Stimulated activated CD4-positive, alpha-beta T cell treated with anti-CD3 and anti-CD28 coated beads, Interleukin-2, amount 100 ng/mL, for 48 hours (primary cell): ENCODE measurements at places on chromosomes 13 and 19.

GRCh38 chr13:48316826-48317510 lies 13.4 kb downstream of the RB1 start:
- no peak for DNase-seq

- DNase-seq = no peak
These were observed 45.5 kb upstream of the FREM2 start for GRCh38 chr13:38641164-38641948.

DNA sequence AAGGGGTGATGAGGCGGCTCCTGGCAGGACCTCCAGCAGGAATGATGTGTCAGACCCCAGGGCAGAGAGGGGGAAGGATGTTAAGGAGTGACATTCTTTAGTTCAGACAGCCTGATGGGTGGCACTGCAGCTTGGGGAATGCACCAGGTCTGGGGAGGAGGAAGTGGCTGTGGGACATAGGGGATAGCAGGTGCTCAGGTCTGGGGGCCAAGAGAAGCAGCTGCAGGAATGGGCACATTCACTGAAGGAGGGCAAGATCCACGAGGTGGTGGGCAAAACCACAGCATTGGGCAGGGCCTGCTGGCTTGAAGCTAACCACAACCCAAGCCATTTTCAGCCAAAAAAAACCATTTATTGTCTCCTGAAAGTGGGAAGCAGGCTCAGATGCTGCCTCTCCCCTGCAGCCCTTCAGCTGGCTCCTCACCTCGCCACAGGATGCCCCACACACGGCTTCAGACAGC lies 26.5 kb downstream of the COMP start:
- no peak for DNase-seq

GRCh38 chr19:11581740-11582139 lies 4.3 kb upstream of the ACP5 start:
- peak; percentile 31 for DNase-seq

GRCh38 chr19:35351411-35352176 lies 3.9 kb downstream of the FFAR1 start:
- DNase-seq = no peak

GRCh38 chr19:18904334-18905057 lies 8.5 kb upstream of the CERS1 start:
- no peak for DNase-seq

DNA sequence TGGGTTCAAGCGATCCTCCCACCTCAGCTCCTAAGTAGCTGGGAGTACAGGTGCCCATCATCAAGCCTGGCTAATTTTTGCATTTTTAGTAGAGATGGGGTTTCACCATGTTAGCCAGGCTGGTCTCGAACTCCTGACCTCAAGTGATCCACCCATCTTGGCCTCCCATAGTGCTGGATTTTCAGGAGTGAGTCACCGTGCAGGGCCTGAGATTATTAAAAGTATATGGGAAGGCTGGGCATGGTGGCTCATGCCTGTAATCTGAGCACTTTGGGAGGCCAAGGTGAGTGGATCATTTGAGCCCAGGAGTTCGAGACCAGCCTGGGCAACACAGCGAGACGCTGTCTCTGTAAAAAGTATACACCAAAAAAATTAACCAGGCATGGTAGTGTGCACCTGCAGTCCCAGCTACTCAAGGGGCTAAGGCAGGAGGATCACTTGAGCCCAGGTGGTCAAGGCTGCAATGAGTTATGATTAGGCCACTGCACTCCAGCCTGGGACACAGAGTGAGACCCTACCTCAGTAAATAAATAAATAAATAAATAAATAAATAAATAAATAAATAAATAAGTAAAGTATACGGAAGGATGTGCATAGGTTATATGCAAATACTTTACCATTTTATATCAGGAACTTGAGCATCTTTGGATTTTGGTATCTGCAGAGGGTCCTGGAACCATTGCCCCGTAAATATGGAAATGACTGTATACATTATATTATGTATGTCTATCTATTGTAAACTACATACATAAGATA lies 854 bp downstream of the IL12RB1 start:
- DNase-seq = no peak

GRCh38 chr19:2274931-2275535 lies 6.9 kb downstream of the PEAK3 start:
- no peak for DNase-seq

- DNase-seq = no peak
These were observed 536.5 kb downstream of the PCDH9 start for GRCh38 chr13:66693656-66694055.

DNA sequence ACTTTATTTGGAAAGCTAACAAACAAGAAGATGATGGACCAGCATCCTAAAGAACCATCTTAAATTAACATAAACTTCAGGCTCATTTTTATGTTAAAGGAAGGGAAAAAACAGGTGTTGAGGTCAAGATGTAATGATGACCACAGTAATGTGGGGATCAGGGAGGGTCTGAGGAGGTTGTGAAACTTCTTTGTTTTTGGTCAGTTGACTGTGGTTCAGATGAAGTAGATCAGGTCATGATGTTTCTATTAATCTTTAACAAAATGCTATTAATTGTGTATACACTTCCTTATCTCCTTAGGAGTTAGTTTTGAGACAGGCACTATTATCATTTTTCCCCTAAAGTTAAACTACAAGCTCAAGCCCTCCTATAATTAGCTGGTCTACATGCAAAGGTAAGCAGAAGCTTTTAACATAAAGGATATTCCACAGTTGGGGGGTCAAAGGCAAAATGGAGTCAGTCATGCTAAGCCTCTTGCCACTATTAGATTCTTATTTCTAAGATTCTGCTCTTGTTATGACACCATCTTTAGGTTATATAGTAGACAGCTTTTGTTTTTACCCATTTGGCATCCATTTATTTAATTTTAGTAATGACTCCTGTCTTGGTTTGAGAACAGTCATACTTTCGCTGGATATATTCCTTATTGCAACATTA lies 800.1 kb upstream of the PCDH9 start:
- DNase-seq = no peak

GRCh38 chr13:58093394-58093793 lies 461.9 kb downstream of the PCDH17 start:
- DNase-seq = no peak

- DNase-seq = no peak
These were observed 236.4 kb upstream of the SPRY2 start for GRCh38 chr13:80577285-80577684.

DNA sequence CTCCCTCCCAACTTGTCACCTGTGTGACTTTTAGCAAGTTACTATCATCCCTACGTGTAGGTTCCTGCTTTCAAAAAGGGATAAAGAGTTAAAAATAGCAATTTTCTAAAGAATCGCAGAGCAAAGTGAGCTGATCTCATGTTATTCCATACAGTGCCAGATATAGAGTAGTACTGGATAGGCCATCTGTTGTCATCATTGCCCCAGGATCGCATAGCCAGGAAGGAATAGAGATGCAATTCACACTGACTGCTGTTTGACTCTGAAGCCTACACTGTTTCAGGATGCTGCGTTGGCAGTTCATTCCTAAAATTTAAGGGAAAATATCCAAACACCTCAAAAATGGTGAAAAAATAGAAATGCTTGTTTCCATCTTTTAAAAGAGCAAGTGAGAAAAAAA lies 138.9 kb downstream of the SHISA2 start:
- no peak for DNase-seq

DNA sequence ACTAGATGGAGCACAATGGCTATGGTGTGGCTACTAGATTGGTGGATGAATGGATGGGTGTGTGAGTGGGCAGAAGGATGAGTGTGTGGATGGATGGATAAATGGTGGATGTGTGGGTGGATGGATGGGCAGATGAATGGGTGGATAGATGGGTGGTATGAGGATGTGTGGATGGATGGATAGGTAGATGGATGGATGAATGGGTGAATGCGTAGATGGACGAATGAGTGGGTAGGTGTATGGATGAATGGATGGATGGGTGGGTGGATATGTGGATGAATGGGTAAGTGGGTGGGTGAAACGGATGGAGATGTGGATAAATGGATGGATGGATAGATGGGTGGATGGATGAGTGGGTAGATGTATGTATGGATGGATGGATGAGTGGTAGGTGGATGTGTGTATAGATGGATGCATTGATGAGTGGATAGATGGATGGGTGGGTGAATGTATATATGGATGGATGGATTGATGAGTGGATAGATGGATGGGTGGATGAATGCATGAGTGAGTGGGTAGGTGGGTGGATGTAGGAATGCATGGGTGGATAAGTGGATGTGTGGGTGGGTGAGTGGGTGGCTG lies 114.2 kb downstream of the TEX29 start:
- DNase-seq = no peak

DNA sequence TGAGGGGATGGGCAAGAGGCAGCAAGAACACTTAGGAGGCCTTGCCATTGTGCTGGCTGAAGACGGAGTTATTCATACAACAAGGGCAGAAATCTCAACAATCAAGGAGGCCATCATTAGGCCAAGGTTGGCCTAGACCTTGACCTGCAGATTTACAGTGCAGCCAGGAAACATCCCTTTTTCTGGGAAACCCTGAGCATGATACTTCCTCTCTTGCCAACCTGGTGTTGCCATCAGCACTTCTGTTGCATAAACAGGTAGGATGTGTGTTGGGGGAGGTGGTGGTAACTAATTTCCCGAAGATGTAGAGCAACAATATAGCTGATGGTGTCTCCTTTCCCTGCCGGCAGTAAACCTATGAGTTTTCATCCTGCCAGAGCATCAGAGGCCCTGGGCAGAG lies 8.0 kb downstream of the TMEM272 start:
- no peak for DNase-seq

DNA sequence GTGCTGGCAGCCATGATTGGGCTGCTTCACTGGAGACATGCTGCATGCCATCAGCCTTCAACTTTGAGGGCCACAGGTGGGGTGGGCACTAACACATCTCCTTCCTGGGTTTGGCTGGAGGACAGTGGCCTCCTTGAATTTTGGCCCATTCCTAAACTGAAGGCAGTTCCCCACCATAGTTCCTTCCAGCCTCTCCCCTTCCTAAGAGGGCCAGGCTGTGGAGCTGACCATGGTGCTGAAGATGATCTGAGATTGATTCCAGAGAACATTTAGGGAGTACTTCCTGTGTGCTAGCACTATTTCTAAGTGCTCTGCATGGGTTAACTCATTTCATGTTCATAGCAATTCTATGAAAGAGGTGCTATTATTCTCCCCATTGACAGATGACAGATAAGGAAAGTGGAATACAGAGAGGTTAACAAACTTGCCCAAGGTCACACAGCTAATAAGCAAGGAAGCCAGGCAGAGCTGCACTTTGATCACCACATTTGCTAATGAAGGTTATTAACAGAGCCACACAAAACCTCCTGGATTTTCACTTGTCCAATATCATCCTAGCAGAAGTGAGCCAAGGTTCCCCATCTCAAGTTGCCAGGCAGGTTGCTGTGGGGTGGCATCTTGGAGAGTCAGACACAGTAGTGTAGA lies 175.3 kb downstream of the ZIC5 start:
- DNase-seq = peak; percentile 34

- no peak for DNase-seq
These were observed 36.4 kb downstream of the TEX26 start for GRCh38 chr13:30968846-30969245.

GRCh38 chr19:17915940-17916593 lies 16.7 kb upstream of the CCDC124 start:
- no peak for DNase-seq

- DNase-seq = no peak
These were observed 805.6 kb upstream of the ARGLU1 start for GRCh38 chr13:107373551-107373950.

DNA sequence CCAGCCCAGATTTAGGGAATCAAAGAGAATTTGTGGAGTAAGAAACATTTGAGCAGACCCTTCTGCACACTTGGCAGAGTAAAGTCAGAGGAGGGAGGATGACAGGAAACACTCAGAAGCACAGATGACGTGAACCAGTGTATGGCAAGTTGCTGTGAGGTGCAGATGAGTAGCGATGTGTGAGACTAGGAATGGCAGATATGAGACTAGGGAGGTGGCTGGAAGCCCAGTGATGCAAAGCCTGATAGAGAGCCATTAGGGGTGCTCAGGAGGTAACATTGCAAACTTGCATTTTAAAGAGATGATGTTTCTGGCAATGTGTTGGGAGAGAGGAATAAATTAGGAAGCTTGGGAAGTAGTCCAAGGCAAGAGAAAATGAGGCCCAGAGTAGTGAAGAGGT lies 44.0 kb downstream of the PCDH17 start:
- DNase-seq = no peak

GRCh38 chr19:6632002-6632621 lies 37.8 kb downstream of the TNFSF14 start:
- peak; percentile 91 for DNase-seq

DNA sequence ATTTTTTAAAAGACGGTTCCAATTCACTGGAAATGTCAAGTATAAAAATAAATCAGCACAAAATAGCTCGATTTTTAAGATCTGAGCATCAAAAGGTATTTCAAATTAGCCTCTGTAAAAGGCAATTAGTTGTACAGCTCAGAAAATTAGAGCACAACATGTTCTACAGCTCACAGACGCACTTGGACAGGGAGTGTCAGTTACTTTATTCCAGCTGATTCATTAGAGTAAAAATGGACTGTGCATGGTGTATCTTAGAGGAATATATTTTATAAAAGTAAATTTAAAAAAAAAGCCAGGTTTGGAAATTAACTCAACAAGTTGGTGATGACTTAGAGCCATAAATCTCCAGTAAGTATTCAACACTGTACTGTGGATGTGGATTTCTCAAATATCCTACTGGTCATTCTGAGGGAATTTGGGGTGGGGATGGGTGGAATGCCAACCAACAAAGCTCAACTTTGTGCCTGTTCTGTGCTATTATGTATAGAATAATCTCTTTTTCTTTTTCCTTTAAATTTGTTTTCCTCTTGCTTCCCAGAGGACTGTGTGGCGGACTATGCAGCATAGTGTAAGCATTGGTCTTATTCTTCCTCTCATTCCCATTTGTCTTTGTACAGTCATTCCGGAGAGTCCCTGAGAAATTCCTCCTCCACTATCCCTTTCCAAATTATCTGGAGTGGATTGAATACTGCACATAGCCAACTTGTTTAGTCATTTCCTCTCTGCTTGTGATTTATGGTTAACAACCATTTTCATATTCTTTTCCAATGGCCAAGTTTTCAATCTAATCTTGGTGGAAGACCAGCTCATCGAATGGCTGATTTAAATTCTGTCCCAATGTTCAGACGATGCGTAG lies 169.3 kb downstream of the DCT start:
- no peak for DNase-seq

GRCh38 chr19:18408053-18408476 lies 10.6 kb upstream of the LRRC25 start:
- DNase-seq = no peak

DNA sequence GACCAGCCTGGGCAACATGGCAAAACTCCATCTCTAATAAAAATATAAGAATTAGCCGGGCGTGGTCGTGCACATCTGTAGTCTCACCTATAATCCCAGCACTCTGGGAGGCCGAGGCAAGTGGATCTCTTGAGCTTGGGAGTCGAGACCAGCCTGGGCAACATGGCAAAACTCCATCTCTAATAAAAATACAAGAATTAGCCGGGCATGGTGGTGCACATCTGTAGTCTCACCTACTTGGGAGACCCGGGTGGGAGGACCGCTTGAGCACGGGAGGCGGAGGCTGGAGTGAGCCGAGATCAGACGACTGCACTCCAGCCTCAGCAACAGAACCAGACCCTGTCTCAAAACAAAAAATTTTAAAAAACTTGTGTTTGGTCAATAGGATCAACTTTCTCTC lies 7.7 kb downstream of the SLC25A30 start:
- DNase-seq = no peak
